Stimulated activated CD8-positive, alpha-beta memory T cell treated with anti-CD3 and anti-CD28 coated beads, Interleukin-4, amount 100 ng/mL, for 4 hours (primary cell): ENCODE measurements at places on chromosomes 2 and 18.

DNA sequence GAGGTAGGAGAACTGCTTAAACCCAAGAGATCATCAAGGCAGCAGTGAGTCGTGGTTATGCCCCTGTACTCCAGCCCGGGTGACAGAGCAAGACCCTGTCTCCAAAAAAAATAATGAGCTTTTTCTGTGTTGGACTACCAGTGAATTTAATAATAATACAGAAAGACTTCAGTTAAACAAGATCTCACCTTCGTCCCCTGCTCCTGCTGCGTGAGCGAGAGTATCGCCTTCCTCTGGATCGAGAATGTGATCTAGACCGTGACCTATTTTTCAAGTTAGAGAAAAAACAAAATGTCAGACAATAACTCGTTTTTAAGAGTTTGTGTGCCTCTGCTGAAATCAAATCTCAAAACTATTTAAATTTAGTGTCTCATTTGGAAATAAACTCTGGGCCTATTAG is 2.8 kb downstream of the SRSF7 start:
- DNase-seq: no peak

- DNase-seq: no peak
Measured at GRCh38 chr2:1721706-1722646, 22.3 kb downstream of the PXDN start.

DNA sequence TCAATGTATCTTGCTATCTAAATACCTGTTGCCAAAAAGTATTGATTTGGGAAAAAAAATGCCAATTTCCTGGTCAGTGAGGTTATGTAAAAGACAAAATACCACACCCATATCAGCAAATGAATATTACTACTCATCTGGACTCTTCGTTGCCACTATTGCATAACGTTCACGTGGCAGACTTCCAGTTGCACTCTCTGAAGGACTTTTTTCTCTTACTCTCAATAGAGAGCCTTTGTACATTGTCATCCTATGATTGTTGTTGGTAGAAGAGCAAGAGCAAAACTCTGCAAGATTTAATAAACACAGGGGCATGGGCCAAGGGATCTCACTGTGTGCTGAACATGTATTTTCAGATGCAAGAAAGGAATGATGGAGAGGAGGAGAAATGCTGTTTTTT is 689.8 kb downstream of the MBD2 start:
- no peak for DNase-seq

DNA sequence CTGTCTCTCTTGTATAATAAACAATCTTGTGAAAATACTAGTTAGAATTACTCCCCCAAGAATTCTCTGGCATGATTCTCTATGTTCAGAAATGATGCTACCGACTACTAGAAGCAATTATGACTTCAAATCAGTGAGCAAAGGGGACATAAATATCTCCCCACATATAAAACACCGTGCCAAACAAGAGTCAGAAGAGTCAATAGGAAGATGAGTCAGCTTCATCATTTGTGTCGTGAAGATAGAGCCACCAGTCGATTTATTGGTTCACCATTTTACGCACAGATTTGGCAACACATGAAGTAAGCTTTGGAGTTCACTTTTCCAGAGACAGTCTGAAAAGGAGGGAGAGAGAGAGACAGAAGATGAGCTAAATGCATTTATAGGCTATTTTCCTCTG is 650.9 kb downstream of the CCDC85A start:
- DNase-seq: no peak

- DNase-seq: no peak
Measured at GRCh38 chr2:134706587-134707329, 12.0 kb downstream of the TMEM163 start.

DNA sequence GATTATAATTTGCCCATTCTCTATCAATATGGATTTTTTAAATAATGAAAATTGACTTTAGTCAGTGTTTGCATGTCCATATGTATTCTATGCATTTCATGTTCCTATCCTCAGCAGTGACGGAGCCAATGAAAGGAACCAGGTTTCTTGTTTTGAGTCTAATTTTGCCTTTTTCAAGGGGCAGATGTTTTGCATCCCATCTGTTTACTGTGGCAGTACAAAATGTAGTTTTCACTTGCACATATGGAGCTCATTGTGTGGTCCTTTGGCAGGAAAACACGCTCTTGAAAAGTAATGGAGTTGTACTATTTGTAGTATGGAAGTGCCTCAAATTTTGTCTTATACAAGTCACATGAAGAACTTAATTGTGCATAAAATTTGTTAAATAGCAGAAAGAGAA is 127.8 kb downstream of the AGPS start:
- no peak for DNase-seq

- no peak for DNase-seq
Measured at GRCh38 chr2:187971893-187972292, 319.8 kb upstream of the GULP1 start.

DNA sequence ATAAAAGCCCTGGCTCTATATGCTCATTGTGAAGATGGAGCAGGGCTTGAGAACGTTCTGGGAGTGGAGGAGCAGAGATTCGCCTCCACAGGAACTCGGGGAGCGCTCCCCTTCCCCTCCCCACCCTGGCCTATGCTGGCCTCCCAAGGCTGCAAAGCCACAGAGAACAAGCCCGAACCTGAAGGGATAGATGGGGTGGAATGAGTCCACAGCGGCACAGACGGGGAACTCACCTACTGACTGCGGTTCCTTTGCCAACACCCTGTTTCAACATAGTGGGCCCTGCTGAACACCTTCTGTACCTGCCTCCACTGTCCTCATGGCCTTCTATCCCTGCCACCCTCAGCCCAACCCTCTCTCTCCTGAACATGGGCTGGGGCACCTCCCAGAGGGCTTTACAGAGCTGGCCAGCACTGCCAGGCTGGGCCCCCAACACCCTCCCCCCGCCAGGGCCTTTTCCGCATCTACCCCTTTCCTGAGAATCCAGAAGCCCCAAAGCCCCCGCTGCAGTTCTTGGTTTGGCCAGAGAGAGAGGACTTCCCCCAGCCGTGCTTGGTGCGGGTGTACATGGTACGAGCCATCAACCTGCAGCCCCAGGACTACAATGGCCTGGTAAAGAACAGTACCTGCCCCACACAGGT is 41.5 kb downstream of the LMAN2L start:
- no peak for DNase-seq

DNA sequence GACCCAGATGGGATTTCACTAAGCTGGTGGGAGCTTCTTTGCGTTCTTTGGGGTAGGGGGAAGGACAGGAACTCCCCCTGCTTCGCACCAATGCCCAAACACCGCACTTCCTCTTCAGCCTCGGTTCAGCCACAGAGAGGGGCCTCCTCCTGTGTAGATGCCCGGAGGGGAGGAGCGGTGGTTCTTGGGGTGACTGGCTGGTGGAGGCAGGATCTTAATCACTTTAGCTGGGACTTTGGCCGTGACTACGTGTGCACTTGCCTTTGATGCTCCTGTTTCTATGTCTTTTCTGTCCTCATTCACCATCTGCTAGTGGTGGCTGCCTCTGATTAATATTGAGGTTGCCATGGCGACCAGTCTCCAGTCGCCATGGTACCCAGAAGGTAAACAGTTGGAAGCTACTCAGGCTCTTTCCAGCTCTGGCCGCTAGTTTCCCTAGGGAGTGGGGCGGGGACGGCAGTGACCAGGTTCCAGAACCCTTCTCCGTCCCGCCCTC is 1.9 kb downstream of the CNGA3 start:
- DNase-seq: no peak

- no peak for DNase-seq
Measured at GRCh38 chr2:118047380-118047826, 33.5 kb upstream of the CCDC93 start.

- DNase-seq: no peak
Measured at GRCh38 chr18:76913583-76913982, 91.2 kb downstream of the ZNF236 start.

- no peak for DNase-seq
Measured at GRCh38 chr2:240934701-240935102, 28.6 kb downstream of the CROCC2 start.

GRCh38 chr2:226969417-226970080 is 133.7 kb downstream of the RHBDD1 start:
- no peak for DNase-seq

DNA sequence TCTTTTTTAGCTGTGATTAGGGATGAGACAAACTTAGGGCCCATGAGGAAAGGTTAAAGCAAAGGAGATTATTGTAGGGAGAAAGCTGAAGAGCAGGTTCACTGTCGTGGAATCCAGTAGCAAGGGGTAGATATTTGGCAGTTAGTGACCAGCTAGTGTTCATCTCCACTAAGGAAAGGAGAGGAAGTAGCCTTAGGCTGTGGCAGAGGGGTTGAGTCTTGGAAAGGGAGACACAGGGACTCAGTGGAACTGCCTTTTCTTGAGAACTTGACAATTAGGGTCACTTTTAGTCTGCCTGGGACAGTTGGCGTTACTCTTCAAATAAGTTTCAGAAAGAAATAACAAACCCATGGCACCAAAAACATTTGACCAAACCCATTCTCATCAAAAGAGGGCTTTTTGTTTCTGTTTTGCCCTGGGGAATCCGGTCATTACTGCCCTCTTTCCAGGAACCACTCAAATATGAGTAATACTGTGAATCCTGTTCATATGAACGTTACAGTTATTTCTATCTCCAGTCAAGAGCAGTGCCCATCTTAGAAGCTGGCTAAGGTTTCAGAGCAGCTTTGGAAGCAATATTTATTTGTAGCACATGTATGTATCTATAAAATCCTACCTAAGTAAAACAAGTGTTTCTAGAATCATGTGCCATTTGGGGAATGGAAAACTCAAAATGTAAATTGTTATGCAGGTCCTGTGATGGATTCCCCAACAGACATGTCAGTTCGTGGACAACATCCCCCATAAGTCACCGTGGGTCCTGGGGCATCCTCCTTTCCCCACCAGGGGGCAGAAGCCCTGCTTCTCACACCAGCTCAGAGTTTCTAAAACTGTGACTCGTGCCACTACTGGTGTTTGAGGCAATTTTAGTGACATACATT is 77.3 kb upstream of the PHLPP1 start:
- DNase-seq: peak; percentile 14

GRCh38 chr2:19046986-19047780 is 311.2 kb downstream of the OSR1 start:
- no peak for DNase-seq

DNA sequence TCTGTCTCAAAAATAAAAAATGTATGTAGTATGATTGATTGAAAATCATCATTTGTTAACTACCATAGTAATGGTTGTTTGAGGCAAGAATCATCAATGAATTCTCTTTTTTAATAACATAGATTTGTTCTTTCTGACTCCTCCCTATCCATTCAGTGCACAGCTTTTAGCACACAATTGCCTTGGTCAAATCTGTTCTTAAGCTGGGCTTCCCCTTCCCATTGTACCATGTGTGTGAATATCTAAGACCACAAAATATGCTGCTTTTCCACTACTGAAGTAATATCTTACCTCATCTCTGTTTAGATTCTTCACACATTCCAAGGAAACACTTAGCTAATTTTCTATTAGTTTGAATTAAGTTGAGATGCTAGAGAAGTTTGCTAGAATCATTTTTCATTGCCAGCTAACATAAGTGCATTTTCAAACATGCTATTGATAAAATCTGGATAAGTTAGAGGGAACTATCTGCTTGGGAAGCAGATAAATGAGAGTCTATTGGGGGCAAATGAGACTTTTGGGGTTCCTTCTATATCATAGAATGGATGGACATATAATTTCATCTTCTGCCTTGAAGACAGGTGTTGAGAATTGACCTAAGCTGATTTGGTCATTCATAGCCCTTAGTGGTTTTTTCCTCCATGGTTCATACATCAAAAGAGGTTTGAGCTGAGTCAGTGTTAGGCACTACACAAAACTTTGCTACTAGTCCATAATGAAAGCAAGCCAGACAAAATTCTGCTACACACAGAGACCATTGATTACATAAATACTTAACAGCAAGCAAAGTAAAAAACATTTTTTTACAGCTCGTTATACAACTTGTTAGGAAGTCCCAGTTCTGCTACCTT is 231.9 kb downstream of the PLCL1 start:
- DNase-seq: no peak

DNA sequence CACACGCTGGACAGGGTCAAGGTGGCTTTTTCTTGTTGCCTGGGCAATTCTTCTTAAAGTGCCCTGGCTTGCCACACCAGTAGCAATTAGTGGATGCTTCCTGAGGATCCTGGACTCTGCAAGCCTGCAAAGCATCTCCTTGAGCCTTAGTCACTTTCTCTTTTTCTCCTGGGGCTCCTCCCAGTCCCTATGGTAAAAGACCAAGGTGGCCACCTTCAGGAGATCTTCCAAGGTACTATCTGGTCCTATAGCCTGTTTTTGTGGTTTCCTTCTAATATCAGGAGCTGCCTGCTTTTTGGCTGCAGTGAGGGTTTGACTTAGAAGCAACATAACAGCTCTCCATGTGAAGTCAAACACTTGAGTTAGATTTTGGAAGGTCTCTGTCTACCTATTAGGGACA is 33.3 kb upstream of the GMCL1 start:
- no peak for DNase-seq

DNA sequence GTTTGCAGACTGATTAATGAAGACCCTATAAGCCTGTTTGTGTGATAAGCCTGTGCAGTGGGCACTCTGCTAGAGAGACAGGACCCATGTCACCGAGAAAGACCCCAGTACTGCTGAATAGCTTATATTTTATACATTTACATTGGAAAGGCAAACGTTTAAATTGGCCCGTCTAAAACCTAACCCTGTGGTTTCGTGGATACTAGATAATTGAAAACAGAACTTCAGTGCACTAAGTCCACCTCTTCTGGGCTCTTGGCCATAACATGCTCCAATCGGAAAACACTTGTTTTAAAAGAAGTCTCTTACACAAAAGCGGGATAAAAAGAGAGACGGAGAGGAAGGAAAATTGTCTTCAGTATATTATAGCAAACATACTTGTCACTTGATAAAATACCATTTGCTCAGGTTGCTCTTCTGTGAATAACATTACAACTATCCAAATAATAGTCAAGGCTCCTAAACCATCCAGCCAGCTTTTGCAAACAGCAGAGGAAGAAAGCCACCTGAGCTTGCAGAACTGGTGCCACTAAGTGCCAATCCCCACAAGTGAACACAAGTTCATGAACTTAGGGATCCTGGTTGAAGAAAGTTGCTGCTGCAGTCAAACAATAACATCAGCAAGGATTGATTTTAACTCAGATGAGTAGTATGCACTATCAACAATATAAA is 218.4 kb upstream of the FN1 start:
- DNase-seq: no peak

DNA sequence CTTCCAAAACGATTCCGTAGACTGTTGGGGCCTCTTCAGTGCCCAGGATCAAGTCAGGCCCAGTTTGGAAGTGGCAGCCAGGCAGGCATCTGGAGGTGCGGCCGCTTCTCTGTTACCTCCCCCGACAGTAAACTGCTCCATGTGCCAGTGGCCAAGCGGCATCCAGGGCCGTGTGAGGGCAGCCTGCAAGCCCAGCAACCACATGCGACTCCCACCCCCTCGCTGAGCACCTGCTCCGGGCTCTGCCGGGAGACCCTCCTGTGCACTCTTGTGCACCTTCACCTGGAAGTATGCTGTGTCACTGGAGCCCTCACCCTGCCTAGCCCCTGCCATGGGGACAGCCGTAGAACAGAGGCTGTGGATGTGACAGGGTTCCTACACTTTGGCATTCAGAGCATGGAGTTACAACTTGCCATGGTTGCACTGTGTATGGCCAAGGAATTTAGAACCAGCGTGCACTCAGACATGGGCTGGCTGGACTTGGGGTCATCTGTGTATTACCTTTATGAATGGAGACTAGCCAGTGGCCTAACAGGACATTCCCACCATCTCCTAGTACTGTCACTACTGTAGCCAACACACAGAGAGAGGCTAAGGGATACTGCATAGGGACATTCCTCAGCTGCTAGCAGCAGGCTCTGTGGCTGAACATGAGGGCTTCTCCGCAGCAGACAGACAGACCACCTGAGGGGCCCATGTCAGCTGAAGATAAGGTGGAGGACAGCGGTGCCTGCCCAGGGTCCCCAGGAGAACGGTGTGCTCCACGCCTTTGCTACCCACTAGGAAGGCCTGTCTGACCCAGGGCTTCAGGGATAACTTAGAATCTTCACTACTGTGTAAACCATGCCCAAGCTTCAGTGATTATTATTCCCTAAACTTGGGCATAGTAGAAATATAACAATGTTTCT is 25.0 kb upstream of the FAHD2A start:
- DNase-seq: no peak
